ENCODE measurements at places on chromosomes 5 and 9.

DNA sequence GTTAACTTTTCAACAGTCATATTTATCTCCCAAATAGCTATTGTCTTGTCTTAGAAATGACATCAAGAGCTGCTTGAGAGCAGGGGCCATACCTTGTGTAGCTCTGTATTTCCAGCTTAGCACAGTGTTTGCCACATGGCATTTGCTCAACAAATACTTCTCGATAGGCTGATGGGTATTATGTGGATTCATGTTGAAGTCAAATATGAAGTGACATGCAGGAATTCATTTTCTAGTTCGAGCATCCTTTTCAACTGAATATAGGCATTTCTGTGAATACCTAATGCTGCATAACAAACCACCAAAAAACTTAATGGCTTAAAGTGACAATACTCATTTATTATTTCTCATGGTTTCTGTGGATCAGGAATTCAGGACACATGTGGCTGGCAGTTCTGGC lies 125.6 kb downstream of the TLE1 start:
- DNase-seq = no peak

- DNase-seq = no peak
Observed at GRCh38 chr9:72371151-72371550, 6.1 kb upstream of the ZFAND5 start.

DNA sequence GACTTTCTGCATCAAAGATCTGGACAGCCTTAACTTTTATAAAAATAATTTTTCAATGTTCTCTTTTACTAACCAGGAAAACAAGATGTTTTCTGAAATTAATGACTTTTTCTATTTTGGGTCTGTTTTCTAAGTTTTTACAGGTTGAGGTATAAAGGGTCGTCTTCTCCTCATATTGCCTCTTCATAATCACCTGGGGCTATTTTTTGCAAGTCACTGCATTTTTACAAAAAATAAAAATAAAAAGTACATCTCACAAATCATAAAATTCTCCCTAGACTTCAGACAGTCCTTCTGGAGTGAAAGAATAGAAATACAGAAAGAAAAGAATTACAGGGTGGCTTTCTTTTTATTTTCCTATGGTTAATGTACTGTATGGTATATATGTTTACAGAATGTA lies 168.5 kb downstream of the PALM2AKAP2 start:
- no peak for DNase-seq

DNA sequence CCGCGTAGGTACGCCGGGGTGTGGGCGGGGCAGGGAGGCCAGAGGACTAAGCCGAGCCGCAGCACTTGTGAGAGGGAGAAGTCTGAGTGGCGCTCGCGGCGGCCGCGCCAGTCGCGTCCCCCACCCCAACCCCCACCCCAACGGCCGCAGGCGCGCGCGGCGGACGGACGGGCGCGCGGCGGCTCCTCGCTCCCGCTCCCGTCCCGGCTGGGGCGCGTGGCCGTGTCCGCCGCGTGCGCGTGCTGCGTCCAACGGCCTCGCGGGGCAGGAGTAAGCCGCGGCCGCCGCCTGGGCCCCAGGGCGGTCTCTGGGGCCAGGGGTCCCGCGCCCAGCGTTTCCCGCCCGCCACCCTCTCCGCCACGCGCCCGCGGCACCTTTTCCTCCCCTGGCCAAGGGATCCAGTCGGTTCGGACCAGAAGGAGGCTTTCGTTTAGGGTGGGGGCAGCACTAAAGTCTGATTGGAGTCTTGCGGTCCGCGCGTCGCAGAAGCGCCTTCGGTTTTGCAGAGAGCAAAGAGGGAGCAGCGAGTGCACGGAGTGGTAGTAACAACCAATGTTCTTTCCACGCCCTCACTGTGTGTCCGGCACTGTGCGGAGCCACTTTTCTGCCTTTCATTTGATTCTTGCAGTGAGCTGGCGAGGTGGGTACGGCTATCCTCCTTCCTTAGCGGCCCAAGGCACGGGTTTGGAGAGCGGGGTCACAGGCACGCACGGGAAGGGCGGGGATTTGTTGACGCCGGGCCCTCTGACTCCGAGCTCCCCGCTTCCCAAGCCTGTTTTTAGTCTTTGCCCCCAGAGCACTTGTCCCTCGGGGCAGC lies 483 bp downstream of the G3BP1 start:
- no peak for DNase-seq

GRCh38 chr5:146667633-146668272 lies 151.8 kb upstream of the GPR151 start:
- DNase-seq = no peak

DNA sequence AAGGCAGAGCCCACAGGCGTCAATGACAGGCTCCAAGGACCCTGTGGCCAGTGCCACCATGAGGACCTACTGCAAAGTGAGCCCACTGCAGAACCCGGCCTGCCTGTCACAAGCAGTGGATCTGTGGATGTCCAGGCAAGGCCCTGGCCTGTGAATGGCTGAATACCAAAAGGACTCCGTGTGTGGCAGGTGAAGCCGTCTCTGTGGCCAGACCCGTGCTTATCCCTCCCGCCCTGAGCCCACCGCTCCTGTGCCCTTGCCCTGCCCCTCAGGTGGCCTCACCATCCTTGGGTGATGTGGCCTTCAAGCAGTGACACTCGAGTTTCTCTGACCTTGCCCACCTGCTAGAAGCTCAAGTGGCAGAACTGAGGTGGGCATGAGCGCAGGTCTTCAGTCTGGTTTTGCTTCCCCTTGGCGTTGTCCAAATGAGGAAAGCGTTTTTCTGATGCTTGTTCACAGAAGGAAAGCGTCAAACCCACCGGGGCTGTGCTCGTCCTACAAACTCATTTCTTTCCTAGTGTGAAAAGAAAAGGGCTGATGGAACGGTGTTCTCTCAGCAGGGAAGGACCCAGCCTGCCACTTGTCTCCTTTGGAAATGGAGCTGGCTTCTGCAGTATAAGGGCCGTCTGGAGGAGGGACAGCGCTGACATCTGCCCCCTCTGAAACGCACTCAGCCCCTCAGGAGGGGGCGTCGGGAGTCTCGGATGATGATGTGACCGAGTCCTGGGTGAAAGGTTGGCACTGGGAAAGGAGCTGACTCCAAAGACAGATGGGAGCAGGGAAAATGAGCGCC lies 377.7 kb upstream of the IRX4 start:
- DNase-seq = no peak

GRCh38 chr9:126108240-126108639 lies 218.4 kb upstream of the MVB12B start:
- DNase-seq = no peak

GRCh38 chr5:135829681-135830383 lies 4.6 kb upstream of the SLC25A48 start:
- DNase-seq = no peak

- no peak for DNase-seq
Observed at GRCh38 chr5:159878988-159879471, 37.3 kb upstream of the ADRA1B start.

DNA sequence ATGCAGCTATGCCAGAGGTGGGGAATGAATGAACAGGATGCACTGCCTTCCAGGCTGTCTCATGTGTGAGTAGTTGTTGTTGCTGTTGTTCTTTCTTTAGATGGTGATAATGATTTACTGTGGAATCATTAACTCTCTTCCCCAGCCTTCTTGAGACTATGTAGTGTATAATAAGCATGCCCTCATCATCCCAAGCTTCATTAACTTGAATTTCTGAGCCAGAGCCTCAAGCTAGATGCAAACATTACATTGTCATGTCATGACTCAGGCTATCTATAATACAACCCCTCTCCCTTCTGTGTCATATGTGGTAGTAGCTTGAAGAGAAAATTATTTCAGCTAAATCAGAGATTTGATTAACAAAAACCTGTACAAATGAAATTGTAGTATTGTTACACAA lies 10.0 kb upstream of the ADAMTSL1 start:
- DNase-seq = no peak

- DNase-seq = no peak
Observed at GRCh38 chr5:171700318-171700912, 85.2 kb upstream of the SMIM23 start.

- no peak for DNase-seq
Observed at GRCh38 chr9:112104901-112105300, 70.2 kb downstream of the SUSD1 start.
